ENCODE measurements at places on chromosomes 7 and 10.

DNA sequence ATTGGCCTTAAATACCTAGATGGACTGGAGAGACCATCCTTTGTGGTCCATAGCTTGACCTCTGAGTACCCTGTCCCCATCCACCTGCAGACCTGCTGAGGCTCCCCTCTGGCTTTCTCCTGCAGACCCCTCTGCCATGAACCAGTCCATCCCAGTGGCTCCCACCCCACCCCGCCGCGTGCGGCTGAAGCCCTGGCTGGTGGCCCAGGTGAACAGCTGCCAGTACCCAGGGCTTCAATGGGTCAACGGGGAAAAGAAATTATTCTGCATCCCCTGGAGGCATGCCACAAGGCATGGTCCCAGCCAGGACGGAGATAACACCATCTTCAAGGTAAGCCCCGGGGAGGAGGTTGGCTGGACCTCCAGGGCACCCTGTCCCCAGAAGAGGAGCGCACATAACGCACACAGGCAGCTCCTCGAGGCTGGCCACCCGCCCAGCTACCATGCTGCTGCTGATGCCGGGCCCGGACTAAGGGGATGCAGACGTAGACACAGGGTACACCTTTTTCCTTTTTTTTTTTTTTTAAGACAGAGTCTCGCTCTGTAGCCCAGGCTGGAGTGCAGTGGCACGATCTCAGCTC lies 4.3 kb downstream of the IRF5 start:
- DNase-seq, result no peak

- no peak for DNase-seq
Observed at GRCh38 chr7:121026159-121026558, 37.6 kb downstream of the CPED1 start.

DNA sequence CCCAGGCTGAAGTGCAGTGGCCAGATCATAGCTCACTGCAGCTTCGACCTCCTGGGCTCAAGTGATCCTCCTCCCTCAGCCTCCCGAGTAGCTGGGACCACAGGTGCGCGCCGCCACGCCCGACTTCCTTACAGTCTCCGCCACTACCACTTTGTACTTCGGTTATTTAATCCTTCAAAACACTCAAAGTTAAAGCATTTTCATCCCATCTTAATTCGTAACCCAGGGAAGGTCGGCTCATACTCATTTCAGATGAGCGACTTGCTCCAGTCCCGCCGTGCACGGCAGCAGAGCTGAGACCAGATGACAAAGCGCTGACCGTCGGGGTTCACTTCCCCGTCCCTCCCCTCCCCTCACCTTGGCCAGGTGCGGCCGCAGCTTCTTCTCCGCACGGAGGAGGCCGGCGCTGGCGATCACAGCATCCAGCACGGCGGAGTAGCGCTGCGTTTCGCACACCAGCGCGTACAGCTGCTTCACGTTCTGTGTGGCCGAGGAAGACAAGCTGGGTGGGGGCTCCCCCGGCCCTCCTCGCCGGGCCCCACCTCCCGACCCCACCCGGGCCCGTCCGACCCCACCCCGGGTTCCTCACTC lies 457 bp downstream of the NSUN5 start:
- peak; percentile 39 for DNase-seq

- DNase-seq, result no peak
Observed at GRCh38 chr7:158446706-158447105, 140.9 kb downstream of the PTPRN2 start.

DNA sequence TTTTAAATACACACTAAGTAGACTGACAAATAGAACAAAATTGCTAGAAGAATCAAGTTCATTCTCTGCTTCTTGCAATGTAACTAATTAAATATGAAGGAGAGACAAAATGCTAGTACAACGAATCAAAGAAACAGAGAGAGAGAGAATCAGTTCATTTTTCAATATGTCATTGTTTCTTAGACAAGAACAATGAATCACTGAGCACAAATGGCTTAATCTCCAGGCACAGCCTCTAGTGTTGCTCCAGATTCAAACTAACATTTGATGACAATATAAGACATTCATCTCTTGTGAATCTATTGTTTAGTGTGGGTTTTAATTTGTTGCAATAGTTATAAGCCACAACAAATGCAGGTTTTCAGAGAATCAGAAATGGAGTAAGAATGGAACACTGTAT lies 357.4 kb upstream of the TMEM229A start:
- DNase-seq, result no peak

DNA sequence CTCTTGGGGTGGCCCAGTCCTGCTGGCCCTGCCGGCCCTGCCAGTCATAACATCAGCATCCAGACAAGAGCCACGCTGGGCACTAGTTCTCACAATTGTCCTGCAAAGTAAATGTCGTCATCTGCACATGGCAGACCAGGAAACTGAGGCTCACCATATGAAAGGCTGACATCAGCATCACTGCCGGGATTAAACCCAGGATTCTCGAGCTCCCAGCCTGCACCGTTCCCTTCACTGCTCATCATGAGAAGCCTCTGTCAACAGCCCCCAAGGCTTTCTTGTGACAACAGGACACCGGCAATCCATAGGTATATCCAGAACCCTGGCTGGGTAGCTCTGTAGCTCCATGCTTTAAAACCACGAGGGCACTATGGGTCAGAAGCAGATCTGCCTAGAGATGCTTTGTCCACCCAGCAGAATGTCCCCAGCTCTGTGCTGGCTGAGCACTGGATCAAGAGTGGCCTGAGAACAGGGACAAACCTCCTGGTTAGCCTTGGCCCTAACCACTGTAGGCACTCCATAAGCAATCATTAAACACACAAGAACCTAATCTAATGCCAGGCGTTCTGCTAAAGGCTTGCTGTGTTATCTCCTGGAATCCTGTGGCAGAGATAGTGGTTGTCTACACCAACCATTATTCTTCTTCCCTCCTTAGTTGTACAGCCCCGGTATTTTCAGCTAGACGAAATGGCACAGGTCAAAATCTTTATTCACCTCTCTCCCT lies 41.2 kb upstream of the C10orf71 start:
- no peak for DNase-seq

DNA sequence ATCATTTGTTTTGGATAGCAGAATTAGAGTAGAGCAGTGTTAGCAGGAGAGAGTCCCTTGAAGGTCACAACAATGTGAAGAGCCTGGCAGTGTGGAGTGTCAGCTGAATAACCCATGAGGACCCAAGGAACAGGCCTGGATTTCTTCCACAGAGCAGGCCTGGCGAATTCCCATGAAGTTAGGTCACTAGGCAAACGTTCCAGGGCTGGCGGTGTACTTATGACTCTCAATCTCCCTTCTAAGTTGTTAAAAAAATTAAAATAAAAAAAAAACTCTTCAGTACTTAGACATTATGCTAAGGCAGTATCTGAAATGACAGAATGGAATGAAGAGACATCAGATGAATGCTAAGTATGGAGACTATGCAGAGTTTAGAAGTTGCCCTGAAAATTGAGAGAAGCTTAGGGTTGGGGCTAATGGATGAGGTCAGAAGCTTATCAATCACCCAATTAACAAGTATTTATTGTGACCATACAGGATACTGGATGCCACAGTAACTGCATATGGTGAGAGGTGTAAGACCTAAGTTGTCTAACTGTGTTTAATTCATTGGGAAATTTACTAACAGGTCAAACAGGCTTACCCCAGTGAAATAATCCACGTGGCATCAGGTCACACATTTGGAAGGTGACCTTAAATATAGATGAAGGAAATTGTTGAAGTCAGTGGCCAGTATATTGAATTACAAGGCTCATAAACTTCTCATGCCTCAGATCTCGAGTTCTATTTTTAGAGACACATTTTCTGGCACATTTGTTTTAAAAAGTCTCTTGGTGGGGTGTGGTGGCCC lies 126.2 kb upstream of the NRP1 start:
- DNase-seq, result peak; percentile 84

DNA sequence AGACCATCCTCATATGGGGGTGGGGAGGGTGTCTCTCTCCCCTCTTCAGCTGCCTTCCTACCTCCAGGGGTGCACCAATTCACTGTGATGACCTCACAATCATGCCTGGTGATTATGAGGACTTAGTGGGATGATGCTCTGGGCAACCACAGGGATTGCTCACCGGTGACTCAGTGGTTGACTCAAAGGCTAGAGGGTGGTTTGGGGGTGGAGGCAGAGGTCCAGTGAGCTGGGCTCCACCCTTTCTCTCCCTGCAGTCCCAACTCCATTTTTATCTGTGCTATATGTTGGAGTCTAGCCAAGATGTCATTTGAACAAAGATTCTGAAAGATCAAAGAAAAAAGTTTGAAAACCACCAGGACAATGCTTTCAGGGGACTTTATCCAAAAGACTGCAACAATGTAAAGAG lies 286.9 kb downstream of the KCNMA1 start:
- peak; percentile 98 for DNase-seq

DNA sequence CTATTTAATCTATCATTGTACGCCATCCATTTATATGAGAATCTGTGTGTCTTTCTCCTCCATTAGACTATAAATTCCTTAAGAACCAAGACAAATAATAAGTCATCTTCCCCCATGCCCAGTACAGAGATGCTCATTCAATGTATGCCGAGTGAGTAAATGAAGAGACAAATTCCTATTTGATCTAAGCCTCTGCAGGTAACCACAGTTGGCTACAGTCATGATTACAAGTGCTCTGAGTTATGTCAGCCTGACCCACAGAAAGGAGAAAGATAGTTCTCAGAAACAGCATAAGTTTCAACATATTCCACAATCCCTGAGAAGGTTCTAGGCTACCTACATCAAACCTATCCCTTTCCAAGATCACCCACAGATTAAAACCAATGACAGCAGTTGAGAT lies 46.1 kb downstream of the MPP7 start:
- DNase-seq, result peak; percentile 31

- DNase-seq, result peak; percentile 88
Observed at GRCh38 chr7:35537067-35538023, 157.6 kb downstream of the HERPUD2 start.

GRCh38 chr7:2519119-2519930 lies at the start of gene LFNG:
TSS of gene LFNG (plus strand) at chr7:2519774. CDS start at chr7:2519862, 88 bp downstream.
- peak; percentile 97 for DNase-seq

DNA sequence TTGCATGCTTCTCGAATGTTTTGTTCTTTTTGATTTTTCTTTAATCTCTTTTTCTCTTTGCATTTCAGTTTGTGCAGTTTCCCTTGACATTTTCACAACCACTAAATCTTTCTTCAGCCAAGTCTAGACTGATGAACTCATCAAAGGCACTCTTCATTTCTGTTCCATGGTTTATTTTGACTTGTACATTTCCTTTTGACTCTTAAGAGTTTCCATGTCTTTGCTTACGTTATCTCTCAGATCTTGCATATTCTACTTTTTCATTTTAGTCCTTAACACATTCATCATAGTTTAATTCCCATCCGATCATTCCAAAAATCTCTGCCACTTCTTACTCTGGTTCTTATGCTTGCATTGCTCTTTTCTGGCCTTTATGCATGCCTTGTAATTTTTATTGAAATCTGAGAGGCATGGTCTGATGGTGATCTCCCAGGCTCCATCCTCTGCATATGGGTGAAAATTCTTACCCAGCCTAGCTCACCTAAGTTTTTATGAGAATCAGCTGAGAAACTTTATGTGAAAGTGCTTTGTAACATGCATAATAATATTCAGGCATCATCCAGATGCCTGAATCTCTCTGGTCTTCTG lies 202.8 kb upstream of the IGFBP3 start:
- no peak for DNase-seq

DNA sequence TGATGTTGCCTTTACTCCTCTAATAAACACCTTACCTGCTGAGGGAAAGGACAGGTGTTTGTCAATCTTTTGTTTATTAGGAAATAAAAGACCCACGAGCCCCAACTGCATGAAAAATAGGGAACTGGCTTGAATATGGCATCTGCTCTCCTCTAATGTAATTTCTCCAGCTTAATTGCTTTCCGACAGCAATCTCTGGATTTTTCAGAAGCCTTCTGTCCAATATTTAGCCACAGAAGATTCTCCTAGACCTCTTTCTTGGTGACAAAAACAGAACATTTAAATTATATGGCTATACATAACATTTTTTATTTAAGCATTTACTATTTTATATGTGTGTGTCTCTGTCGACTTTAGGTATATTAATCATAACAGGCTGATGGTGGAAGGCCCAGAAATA lies 317.4 kb upstream of the ADARB2 start:
- no peak for DNase-seq

DNA sequence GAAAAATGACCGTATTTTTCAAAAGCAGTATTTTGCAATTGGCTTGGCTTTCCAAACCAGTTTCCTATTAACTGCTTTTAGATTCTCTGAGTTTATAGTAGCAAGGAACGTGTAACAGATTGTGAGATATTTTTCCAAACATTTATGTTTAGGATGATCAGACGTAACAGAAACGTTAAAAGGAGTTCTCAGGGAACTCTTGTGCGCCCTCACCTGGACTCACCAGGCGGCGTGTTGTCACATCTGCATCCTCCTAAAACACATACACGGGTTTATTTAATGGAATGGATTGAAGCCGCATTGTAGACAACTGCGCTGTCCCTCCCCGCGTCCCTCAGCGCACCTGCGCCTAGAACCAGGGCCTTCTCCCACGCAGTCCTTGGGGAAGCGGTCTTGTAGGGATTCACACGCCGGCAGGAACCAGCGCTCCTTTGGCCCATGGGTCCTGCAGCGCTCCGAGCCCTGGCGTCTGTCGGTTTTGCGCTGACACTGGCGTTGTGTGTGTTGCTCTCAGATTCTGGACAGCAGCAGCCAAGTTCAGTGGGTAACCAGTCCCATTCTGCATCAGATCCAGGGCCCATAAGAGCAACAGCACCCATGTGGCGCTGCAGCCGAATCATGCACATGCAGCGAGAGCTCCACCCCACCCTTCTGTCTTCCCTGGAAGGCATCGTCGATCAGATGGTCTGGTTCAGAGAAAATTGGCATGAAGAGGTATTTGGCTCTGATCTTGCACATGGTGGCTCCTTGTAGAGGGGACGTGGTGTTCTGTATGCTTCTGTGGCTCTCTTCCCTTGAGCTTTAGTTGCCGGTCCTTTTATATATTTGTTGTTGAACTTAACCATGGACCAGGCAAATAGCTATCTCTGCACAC lies 114.9 kb downstream of the TRRAP start:
- DNase-seq, result no peak

DNA sequence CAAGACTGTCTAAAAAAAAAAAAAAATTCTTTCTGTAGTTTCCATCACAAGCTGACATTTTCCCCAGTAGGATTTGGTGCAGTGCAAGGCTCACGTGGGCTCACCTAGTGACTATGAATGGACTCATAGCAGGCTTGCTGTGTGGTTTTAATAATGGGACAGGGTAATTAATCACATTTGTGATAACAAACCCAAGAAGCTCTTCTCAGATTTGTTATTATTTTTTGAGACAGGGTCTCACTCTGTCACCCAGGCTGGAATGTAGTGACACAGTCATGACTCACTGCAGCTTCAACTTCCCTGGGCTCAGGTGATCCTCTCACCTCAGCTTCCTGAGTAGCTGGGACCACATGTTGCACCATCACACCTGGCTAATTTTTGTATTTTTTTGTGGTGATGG lies 40.0 kb downstream of the NACAD start:
- DNase-seq, result no peak

Data from astrocyte of the hippocampus (primary cell).